Stimulated activated CD4-positive, alpha-beta T cell treated with anti-CD3 and anti-CD28 coated beads, Interleukin-4, amount 100 ng/mL, for 24 hours (primary cell): ENCODE measurements at places on chromosomes 5 and 9.

DNA sequence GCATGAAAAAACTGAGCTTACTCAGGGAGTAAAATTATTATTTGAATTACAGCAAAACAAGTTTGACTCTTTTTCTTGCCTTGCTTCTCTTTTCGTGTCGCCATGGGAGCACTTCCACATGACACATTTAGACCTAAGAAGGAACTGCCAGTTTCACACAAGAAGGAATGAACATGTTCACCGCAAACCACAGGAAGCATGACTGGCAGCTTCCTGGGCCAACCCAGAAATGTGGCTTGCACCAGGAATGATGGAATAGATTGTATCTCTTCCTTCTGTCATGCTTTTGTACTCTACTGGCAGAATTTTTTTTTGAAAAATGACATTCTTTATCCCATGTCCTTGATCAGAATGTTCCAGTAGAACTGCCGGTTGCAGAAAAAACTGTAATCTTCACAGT, 32.9 kb upstream of the MAN2A1 start:
- DNase-seq, result peak; percentile 39

DNA sequence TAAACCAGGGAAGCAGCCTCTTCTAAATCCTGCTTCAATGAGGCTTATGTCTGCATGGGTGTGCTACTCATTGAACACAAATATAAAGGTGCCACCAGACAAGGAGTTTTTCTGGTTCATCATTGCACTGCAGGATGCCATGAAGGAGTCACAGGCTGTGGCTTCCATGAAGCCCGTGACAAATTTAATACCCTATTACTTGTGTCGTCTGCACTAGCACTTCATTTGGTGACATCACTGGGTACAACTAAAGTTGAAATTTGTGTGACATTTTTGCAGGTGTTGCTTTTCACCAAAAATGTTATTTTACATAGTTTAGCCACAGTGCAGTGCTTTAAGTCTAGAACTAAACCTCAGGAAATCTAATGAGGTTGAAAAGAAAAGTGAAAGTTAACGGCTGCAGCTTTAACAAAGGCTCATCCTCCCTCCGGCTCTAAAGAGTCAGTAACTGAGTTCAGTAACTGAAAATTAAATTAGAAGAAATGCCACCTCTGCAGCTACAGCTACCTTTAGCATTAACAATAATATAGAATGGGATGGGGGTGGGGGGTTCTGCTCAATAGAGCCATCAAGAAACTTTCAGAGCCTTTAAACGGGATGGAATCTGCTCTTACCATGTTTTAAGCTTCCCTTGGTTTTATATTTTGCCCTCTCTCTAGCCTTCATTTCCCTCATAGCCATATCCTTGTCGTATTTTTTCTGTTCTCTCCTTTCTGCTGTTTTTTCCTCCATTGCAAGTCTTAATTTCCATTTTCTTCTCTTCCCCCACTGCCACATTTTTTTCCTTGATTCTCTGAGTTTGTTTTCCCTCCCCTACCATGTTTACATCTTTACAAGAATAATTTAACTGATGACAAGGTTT, 233.8 kb upstream of the TMEM161B start:
- DNase-seq, result no peak

GRCh38 chr9:127305206-127305837, 40.7 kb downstream of the GARNL3 start:
- DNase-seq, result no peak

- no peak for DNase-seq
These were observed 159.4 kb downstream of the PIK3R1 start for GRCh38 chr5:68374796-68375518.

DNA sequence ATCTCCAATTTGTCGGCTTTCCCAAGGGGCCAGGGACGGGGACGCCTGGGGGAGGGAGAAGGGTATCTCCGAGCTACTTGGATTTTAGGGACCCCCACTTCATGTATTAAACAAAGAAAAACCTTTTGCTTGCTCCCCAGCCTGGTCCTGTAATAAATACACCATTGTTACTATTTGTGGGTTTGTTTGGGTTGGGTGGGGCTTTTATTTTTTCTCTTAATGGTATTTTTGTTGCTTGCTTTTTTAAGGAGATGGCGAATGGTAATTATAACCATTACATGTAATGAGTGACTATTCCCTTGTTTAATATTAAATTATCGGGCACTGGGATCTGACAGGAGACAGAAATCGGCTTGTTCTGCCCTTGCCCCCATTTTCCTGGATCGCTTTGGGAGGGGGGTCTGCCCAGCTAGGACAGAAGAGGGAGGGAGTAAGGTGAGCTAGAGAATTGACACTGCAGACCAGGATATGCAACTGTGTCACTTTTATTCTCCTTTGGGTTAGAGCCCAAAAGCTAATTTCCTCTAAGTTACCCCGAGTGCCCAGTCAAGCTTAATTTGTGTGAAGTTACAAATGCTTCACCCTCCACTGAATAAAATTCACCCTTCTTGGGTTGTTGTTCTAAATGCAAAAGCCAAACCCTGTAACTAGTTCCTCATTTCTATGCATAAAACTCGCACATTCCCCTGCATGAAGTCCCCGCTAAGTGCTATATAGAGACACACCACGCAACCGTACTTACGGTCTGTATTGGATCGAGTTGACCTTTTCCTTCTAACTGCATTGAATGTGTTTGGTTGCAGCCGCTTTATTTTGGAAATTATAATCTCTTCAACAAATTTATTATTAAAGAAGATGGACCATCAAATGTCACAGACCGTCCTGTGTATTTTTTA, 1.6 kb upstream of the ZNF608 start:
- no peak for DNase-seq

GRCh38 chr9:136960212-136960937, 8.3 kb downstream of the LCN12 start:
- DNase-seq, result no peak

GRCh38 chr5:89208392-89208791, 325.4 kb upstream of the MEF2C start:
- no peak for DNase-seq

GRCh38 chr5:118193194-118193905, 795.0 kb downstream of the DTWD2 start:
- no peak for DNase-seq

DNA sequence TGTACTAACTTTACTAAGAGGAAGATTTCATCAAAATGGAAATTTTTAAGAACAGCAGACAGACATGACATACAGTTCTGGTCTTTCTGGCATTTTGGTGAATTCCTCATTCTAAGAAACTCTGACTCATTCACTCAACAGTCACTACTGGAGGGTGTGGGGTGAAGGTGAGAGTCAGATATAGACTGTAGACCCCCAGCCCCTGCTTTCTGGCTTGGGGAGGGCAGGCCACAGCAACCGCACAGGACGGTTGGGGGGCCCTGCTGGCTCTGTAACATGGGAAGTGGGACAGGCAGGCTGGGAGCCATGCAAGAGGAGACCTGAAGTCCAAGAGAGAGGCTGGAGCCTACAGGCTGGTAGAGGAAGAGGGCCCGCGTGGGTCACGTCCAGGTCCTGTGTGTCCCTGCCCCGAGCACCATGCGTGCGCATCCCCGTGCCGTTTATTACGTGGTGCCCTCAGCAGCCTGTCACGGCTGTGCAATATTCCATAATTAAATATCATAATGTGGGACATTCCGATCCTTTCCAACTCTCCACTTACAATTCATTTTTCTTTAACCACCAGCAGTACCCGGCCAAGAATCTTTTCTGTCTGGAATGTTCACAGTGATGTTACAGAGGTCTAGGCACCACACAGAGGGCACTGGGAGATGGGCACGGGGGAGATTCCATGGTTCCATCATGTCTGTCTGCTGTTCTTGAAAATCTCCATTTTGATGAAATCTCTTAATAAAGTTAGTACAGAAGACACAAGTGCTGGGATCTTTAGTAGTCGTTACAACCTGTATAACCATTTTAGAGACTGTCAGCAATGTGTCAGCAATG, 75.5 kb downstream of the SEMA4D start:
- DNase-seq, result peak; percentile 75

DNA sequence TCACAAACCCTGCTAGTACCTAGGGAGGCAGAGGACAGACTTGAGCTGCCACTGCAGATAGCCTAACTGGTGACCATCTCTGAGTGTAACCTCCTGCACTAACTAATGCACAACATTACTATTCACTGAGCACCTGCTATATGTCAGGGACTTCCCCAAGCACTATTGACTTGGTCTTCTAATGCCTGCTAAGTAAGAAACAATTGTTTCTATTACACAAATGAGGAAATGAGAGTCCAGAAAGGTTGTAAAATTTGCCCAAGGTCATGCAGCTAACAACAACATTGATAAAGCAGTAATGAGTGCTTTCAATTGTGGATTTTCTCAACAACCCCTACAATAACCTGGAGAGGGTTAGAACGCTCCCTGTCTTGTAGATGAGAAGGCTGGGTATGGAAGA, 183.7 kb downstream of the ZNF462 start:
- no peak for DNase-seq

GRCh38 chr9:88447431-88447830, 59.2 kb downstream of the SPIN1 start:
- no peak for DNase-seq

DNA sequence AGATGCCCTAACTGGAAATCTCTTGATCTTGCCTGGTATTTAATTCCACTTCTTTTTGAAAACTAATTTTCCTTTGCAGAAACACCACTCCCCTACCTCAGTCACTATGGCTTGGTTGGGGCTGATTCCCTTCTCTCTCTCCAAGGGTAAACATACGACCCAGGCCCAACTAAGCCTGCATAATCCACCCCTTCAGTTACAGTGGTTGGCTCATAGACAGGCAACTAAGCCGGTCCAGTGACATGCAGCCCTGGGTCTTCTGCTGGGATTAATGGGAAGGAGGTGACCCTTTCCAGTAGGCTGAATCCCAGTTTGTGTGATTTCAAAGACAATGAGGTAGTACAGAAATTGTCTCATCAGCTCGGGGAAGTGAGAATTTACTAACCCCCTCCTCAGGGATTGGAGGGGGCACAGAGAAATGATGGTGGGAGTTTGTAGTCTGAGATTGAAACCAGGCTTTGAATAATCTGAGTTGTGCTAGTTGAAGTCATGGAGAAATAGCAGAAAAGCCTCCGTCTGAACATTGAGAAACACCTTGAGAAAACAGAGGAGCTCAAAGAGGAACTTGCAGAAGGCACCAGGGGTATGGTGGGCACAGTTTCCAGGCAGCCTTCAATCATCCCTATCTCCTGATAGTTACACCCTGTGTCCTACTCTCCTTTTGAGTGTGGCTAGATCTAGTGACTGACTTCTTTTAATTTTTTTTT, 148.9 kb downstream of the GCNT1 start:
- no peak for DNase-seq

DNA sequence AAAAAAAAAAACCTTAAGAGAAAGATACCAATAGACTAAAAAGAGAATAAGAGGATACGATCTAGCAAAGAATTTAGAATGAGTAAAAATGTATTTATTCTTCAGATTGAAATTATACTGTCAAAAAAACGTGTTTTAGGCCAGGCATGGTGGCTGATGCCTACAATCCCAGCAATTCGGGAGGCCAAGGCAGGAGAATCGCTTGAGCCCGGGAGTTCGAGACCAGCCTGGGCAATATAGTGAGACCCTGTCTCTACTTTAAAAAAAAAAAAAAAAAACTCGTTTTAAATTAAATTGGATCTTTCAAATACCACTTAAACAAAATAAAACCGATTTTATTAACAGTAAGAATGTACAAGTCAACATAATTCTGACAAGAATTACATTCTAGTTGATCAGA, 41.8 kb downstream of the FBXL17 start:
- DNase-seq, result no peak

GRCh38 chr9:116596646-116597045, 90.5 kb upstream of the TRIM32 start:
- no peak for DNase-seq

- DNase-seq, result no peak
These were observed 694.5 kb downstream of the TLE1 start for GRCh38 chr9:80994892-80995291.

- no peak for DNase-seq
These were observed 84.6 kb upstream of the ANXA1 start for GRCh38 chr9:73067074-73067473.

DNA sequence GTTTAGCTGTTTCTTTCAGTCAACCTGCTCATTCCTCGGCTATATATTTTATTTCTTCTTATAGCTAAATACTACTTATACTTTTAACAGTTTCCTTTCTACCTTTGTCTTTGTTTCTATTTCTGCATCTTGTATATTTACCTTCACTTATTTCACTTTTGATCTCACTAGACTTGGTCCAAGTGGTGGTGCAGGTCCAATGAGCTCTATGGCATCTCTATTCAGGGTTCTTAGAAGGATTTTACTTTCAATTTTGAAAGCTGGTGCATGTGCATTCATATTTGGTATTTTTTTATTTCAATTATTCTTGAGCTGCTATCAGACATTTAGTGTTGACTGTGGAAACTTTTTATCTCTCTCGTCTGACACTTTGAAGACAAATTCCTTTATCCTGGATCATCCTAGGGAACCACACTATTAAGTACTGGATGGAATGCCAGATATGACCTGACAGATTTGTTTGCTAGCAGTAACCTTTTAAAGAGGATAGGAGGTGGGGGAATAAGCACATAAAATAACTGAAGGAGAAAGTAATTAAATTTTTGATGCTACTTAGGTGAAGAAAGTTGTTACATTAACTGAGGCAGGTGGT, 123.1 kb upstream of the PJA2 start:
- DNase-seq, result no peak

- peak; percentile 69 for DNase-seq
These were observed 52.1 kb downstream of the IL31RA start for GRCh38 chr5:55903121-55903701.

GRCh38 chr5:143755966-143756365, 56.0 kb upstream of the HMHB1 start:
- no peak for DNase-seq

- DNase-seq, result no peak
These were observed 103.1 kb upstream of the TSLP start for GRCh38 chr5:110968246-110969005.

DNA sequence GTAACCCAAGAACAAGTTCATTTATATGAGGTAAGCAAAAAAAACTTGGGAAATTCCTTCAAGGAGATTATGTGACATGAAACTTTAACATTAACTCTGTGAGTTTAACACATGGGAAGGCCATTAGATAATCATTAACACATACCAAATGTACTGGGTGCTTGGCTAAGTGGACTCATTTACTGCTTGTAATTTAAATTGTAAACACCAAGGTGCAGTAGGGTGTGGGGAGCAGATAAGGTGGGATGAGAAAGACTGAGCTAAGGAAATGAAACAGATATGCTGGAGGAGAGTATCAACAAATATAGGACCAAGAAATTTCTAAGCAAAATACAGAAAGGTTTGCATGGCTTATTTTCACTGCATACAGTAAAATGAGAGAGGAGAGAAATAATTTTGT, 2384.8 kb upstream of the ACO1 start:
- DNase-seq, result no peak

- no peak for DNase-seq
These were observed 146.6 kb upstream of the SLC24A2 start for GRCh38 chr9:19935422-19935821.
